Tibial nerve (tissue), 4 donors: ENCODE measurements at places on chromosomes 3 and 15.
A peak's percentile ranks its signal among the peaks of the same experiment; 100 is the strongest.

DNA sequence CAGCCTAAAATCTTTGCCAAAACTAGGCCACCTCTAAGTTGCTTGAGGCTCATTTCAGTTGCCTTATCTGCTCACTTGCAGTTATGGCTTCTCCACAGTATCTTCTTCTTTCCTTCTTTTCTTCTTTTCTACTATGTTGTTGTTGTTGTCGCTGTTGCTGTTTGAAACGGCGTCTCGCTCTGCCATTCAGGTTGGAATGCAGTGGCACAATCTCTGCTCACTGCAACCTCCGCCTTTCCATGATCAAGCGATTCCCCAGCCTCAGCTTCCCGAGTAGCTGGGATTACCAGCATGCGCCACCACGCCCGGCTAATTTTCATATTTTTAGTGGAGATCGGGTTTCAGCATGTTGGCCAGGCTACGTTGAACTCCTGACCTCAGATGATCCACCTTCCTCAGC, 210.8 kb upstream of the NR2F2 start:
- no peak overlapping the region for H3K27ac ChIP-seq
- no peak for DNase-seq

- DNase-seq: no peak
- no peak overlapping the region for H3K4me3 ChIP-seq
- H3K36me3 ChIP-seq: no peaks in the 10 kb centered on the region
- no peaks in the 10 kb centered on the region for H3K4me1 ChIP-seq
- H3K27ac ChIP-seq: no peak overlapping the region
- H3K27me3 ChIP-seq: no peaks in the 10 kb centered on the region
Observed at GRCh38 chr15:69305933-69306568, 7.3 kb downstream of the PAQR5 start.

DNA sequence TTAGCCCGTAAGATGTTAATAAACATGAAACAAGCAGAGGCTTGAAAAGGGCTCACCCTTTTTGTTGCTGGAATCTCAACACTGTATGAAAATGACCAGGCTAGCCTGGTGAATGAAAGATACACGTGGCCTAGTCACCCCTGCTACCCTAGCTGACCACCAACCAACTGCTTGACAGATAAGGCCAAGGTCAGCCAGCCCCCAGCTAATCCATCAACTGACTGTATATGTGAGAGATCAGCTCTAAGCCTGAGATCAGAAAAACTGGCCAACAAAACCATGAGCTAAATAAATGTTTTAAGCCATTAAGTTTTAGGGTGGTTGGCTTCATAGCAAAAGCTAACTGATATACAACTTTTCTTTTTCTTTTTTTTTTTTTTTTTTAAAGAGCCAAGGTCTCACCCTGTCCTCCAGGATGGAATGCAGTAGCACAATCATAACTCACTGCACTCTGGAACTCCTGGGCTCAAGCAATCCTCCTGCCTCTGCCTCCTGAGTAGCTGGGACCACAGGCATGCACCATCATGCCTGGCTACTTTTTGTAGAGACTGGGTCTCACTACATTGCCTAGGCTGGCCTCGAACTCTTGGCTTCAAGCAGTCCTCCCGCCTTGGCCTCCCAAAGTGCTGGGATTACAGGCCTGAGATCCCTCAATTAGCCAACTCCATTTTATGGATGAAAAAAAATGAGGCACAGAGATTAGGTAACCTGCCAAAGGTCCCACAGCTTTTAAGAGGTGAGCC, 34.6 kb downstream of the SH3BP5 start:
- H3K36me3 ChIP-seq: no peaks in the 10 kb centered on the region
- no peak overlapping the region for H3K4me3 ChIP-seq
- H3K27ac ChIP-seq: peak overlapping the region; percentile 95
- no peak for DNase-seq
- peaks cover 88% of the 10 kb centered on the region for H3K4me1 ChIP-seq
- no peaks in the 10 kb centered on the region for H3K27me3 ChIP-seq

- no peak for DNase-seq
- no peak overlapping the region for H3K27ac ChIP-seq
- peaks cover 29% of the 10 kb centered on the region for H3K27me3 ChIP-seq
Observed at GRCh38 chr15:83248151-83249029, 36.1 kb downstream of the BNC1 start.

DNA sequence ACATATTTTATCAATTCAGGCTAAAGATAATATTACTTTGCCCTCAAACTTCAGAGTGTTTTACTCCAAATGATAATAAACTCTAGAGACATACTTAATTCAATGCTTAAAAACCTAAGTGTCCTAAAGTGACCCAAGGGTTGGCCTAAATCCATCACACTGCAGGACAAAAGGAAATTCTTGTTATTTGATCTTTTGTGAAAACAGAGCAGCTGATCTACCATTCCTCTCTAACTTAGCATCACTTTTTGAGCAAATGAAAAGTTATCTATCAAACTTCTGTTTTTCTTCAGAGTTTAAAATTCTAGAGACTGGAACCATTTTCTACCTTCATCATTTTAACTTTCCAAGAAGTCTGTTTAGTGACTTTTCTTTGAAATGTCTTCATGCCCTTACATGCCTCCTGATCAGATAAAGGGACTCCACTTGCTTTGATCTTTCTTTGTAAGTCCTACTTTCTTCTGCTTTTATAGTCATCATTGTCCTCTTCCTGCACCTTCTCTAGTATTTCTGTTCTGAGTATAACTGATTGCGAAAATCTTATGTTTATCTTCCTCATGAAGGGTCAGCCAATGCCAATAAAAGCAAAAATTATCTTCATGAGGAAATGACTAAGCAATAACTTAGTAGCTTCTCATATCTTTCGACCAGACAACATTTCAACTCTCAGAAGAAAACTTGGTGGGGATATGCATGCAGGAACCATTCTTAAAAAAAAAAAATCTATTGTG, 378.7 kb upstream of the TGFBR2 start:
- no peak overlapping the region for H3K4me3 ChIP-seq
- H3K27ac ChIP-seq: no peak overlapping the region
